ENCODE measurements at places on chromosomes 5 and 9.

DNA sequence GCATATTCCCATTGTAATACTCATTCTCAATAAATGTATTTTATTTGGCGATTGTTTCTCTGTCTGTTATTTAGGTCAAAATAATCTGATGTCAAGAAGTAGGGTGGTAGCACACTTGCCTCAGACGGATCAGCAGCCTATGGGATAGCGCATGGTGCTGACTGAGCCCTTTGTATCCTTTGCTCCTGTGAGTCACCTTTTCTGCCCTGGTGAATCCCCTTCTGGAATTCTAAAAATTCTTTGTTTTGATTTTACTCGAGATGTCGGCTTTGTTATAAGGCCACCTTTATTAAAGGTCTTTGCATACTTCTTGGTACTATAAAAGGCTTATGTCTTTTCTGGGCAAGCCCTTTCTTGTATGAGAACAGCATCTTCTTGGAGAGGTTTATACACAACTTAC lies 1187.8 kb downstream of the CDH9 start:
- peak; percentile 6 for DNase-seq

DNA sequence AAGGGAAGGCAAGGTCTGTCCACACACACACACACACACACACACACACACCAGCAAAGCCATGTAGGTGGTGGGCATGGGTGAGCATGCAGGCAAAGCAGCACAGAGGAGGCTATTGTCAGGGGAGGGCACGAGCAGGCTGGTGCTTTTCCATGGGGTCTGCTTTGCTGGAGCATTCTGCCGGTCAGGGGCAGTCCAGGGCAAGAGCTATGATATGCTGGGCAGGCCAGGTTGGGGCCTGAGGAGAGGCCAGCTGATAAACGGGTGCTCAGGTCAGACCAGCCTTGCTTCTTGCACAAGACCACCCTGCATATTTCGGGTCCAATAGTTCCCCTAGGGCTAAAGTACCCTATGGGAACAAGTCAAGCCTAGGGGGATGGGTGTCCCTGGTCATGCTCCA lies 253.9 kb upstream of the DMAC1 start:
- no peak for DNase-seq

DNA sequence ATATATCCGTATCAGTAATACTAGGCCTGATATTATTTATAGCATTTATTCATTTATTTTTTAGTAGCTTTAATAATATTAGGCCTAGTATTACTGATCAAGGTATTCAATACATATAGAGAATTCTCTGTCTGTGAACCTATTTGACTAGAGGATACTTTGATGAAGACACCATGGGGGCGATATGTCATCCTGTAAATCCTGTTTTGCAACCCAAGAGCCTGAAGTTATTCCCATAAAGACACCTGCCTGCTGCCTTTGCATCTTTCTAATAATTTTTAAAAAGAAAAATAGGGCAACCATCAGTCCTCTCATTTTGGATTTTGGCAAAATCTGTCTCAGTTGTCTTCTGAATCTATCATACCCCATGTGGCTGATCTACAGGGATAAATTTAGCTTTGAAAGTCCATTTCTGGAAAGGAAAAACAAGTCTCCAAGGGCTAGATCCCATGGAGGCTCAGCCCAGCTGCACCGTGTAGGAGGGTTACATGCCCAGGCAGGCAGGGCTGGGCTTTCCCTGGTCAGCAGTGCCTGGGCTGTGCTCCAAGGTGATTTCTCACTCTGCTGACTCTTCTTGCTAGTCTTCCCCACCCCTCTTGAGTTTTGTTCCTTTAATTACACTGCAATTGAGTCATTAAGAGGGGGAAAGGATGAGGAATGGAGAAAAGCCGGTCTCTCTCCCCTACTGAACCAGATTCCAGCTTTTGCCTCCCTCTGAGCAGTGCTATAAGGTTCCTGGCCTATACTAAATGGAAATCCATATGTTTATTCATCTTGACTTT lies 169.0 kb downstream of the TRIM32 start:
- no peak for DNase-seq

GRCh38 chr9:116124472-116125040 lies 29.0 kb upstream of the PAPPA start:
- no peak for DNase-seq

DNA sequence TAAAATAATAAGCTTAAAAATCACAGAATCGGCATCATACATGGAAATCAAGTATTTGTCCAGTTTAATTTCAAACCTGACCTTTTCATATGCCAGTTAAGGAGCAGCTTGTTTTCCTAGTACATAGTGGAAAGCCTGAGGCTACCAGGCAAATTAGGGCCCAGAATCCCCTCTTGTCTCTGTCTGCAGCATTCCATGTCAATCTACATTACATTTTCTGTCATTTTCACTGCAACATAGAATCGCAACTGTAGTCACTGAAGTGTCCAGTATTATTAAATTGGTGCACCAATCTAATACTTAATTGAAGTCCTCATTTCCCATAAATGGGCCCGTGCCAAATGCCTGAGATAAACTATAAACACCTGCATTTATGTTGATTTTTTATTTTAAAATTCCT lies 1352.2 kb upstream of the ACO1 start:
- no peak for DNase-seq

- DNase-seq, result no peak
These were observed 57.2 kb downstream of the ITGA1 start for GRCh38 chr5:52844885-52845284.

- DNase-seq, result no peak
These were observed 119.4 kb downstream of the ADAMTS12 start for GRCh38 chr5:33772380-33772897.

DNA sequence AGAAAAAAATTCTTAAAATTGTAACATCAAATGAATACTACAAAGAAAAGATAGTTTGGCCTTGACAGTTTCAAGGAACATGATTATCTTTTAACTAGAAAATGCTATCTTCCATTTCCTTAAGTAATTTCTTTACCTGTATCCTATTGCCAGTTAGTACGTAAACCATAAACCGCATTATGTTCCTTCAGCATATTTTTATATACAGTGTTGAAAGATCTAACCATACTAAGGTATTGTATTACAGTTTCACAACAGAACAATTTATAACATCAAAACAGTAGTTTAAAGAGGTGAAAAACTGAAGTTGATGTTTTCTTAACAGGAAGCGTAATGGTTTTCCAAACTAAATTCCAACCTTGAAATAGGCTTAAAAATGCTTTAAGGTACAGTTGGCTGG lies 45.1 kb downstream of the GLRX start:
- DNase-seq, result no peak

DNA sequence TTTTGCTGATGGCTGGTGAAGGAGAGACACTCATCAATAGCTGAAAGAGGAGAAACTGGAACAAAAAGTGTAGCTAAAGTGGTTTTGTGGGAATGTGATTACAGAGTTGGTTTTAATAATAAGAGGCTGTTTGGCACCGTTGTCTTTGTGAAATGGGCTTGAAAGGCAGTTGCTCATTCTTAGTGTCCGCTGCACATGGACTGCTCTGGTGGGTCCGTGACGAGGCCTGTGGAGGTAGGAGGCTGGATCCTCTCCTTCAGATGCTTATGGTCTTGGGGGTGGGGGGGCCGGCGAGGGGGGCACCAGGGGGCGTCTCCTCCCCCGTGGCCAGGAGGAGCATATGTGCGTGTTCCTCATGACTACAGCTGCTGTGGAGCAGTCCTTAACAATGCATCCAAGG lies 29.8 kb downstream of the FUBP3 start:
- DNase-seq, result no peak

DNA sequence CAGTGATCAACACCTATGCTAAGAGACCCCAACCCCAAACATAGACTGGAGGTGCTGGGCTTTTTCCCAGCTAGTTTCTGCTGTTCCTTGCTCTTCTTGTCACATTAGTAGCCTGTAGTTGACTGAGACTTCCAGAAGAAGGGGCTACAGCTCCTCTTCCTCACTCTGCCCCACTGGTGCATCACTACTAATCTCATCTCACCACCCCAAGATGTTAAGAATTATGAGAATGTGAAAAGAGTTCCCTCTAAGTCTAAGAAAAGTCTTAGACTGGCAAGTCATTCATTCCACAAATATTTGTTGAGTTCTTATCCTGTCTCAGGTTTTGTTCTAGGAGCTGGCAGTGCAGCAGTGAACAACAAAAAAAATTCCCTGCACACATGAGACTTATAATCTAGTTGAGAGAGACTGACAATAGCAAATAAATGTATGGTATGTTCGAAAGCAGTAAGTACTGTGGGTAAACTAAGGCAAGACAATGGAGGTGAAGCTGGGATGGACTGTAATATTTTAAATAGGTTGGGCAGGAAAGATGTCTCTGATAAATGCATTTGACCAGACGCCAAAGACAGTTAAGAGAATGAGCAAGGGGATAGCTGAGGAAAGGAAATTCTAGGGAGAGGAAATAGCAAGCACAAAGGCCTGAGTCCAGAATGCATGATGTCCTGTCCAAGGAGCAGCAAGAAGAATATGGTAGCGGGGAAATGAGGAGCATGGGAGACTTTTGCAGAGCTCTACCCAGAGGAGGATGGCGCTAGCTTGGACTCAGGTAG lies 92.3 kb downstream of the PTCD2 start:
- no peak for DNase-seq

GRCh38 chr5:10745133-10745532 lies 15.9 kb downstream of the DAP start:
- no peak for DNase-seq

- DNase-seq, result no peak
These were observed 40.3 kb downstream of the CSF1R start for GRCh38 chr5:150046031-150046430.

DNA sequence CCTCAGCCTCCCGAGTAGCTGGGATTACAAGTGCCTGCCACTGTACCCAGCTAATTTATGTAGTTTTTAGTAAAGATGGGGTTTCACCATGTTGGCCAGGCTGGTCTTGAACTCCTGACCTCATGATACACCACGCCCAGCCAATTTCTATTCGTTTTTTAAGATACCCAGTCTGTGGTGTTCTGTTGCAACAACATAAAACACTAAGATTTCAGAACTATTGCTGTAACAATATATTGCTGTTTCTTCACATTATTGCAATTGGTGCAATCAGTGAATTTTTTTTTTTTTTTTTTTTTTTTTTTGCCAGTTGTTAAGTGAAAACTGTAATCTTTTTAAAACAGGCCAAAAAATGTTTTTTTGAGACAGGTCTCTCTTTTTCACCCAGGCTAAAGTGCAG lies 9.9 kb downstream of the SRP19 start:
- DNase-seq, result no peak

- no peak for DNase-seq
These were observed 436.2 kb downstream of the GABRG2 start for GRCh38 chr5:162503796-162504195.

GRCh38 chr5:126939887-126940286 lies 90.5 kb downstream of the MARCHF3 start:
- DNase-seq, result no peak

DNA sequence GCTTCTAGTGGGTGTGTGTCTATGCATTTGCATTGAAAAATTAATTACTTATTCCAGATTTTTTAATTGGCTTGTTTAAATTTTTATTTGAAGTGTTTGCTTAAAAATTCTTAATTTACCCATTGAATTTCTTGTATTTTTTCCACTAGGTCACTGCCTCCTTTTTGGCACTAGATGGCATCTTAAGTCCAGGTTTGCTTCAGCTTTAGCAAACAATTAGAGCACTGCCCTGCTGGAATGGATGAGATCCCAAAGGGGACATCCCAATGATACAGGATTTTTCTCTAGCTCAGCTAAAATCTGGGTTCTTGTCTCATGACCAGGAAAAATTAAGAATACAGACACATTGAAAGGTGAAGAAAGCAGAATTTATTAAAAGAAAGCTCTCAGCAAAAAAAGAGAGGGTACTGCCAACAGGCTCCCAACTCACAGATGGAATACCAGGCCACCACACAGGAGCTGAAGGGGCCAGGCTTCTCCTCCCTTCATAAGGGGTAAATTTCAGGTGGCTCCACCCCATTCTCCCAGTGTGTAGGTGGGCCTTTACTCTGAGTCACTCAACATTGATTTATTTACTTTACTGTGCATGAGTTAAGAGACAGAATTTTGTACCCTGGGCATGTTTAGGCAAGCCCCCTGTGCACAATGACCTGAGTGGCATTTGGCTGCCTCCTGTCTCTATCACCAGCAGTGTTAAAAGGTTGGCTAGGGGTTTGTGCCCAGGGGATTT lies 532.4 kb downstream of the ANXA1 start:
- no peak for DNase-seq

- DNase-seq, result no peak
These were observed 18.1 kb downstream of the TCF7 start for GRCh38 chr5:134132372-134133187.

GRCh38 chr5:35158204-35158603 lies 72.1 kb downstream of the PRLR start:
- no peak for DNase-seq

DNA sequence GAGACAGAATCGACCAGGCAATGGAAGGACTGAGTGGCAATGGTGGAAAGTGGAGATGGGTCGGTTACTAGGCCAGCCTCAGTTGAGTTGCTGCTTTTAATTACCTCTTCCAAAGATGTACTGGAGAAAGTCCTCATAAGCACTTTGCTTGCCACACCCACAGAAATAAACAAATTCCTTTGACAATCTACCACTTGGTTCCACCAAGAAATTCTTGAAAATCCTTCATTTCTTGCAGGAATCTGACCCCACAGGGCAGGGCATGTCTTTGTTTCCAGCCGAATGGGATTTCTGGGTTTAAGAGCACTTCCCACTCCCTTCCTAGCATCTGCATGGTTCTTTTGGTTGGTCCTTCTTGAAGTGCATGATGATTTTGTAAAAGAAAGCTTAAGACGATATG lies 54.5 kb downstream of the ADAMTS12 start:
- no peak for DNase-seq

DNA sequence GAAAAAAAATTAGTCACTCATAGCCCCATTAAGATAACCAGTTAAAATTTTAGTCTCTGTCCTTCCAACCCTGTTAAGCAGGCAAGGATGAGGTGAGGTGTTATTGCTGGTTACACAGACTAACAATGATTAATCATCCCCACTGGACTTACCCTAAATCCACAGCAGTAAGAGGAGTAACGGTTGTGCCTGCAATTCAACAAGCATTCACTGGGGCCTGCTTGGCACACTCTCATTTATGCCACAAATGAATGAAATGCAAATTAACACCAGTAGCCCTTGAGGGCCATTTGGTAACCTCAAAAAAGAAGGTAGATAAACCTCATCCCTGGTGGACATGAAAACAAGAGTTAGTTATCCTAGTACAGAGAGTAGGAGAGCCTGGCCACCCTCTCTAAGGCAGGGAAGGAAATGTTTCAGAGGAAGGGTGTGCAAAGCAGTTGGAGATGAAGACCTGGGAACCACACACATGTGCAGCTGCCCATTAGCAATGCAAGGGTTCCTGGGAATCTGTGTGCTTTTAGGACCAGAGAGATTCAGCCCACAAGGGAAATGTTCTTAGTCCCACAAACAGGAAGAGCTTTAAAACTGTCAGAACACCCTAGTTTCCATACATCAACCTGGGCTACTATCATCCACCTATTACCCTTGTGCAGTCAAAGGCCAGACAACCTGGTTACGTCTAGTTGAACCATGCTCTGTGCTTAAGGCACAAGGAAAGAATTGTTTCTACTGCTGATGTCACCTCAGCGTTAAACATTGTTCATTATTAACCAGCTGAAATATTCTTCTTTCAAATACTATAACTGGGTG lies 7.7 kb downstream of the LHFPL2 start:
- peak; percentile 44 for DNase-seq

Data from H54 (cell line).